ENCODE measurements at places on chromosomes 4 and X.

GRCh38 chrX:72271812-72272211 lies 5.2 kb downstream of the RPS4X start:
- no peak for DNase-seq

DNA sequence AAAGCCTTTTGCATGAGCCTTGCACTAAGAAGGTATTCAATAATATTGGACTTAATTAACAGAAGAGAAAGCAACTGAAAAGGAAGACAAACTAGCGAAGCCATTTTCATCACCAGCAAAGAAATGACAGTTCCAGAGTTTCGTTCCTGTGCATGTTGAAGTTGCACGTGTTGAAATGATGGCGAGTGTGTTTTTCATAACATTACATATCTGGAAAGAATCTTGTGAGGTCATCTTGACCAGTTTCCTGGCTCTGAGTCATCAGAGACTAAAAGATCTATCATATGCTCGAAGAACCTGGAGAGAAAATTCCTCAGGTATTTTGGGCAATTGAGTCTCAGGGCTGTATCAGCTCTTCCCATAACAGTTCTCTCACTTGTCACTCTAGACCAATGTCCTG lies 106.2 kb upstream of the MAML3 start:
- no peak for DNase-seq

- no peak for DNase-seq
These were observed 14.0 kb upstream of the TTC29 start for GRCh38 chr4:146959692-146960091.

DNA sequence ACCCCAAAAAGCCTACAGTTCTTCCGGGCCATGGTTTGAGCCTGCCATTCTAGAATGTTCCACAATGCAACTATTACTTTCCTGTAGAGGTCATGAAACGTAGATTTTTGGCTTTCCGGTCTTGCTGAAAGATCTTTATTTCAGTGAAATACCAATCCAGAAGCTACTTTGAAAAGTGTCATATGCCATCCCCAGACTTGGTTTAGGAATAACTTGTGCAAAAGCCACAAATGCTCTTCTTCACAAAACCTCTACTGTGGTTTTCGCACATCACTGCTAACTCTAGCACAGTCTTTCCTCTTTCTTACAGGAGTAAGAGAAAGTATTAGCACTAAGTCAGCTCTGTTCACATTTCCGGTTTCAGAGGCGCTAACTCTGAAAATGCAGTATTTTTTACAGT lies 12.7 kb upstream of the CD40LG start:
- DNase-seq = no peak

GRCh38 chrX:129655547-129656249 lies 942 bp upstream of the APLN start:
- no peak for DNase-seq

DNA sequence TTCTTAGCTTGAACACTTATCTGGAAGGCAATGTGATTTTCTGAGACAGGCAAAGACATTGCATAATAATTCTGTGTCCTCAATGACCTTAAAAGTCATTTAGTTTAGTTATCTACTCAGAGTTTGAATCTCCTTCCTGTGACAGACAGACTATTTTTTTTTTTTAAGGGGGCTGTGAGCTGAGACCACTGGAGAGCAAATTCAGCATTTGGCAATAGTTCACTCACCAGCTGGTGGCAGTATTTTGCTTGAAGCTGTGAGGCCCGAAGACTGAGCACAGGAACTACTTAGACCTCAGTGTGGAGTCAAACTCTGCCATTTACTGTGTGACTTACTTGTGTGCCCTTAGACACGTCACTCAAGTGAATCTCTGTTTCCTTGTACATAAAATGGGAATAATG lies 22.9 kb upstream of the CPE start:
- DNase-seq = no peak

Data from T follicular helper cell (primary cell).